CD4-positive, alpha-beta T cell treated with Interleukin-10 for 1 hour (primary cell): ENCODE measurements at places on chromosomes 1 and 21.

DNA sequence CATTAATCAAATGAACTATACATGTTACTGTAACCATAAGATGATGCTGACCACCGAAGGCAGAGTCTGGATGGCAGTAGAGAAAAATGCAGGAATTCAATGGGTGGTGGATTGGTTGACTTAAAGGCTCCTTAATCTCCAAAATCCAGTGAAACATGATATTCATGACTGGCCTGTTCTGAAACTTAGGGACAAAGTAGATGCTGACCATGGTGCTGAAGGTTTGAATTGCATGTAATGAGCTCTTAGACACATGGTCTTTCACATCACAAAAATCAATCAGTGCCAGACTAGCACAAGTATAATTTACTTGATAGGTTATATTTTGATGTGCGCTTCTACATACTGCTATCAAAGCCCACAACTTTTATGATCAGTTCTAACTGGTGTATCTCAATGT lies 30.9 kb upstream of the NTMT2 start:
- no peak for DNase-seq

- DNase-seq, result no peak
Measured at GRCh38 chr1:119636491-119637089, 11.5 kb downstream of the ZNF697 start.

DNA sequence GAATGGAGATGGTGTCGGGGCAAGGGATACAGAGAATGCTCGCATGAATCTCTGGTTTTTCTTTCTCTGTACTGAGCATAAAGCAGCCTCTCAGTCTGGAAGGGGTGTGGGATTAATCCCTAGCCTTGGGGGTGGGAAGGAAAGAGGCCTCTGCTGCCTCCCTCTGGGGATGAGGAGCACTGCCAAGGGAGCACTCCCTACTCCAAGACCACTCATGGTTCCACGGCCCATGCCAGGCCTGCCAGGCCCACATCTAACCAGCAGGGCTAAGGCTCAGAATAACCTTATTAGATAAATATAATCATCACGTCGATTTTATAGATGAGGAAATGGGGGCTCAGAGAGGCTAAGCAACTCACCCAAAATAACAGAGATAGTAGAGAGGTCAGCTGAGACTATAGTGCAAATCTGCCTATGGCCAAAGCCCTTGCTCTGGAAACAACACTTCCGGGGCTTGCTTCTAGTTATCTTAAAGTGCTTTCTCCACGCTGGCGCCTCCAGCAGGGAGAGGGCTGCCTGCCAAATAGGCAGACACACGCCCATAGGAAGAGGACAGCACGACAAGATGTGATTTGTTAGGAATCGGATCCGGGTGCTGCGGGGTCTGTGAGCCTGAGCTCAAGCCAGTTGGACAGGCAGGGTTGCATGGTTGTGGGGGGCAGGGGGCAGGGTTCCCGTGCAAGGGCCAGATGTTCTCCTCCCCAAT lies 522 bp downstream of the TEX35 start:
- DNase-seq, result no peak

GRCh38 chr1:181190364-181191035 lies 102.0 kb downstream of the IER5 start:
- DNase-seq, result no peak

GRCh38 chr1:4755301-4755845 lies 101.0 kb downstream of the AJAP1 start:
- DNase-seq, result no peak
